Hematopoietic multipotent progenitor cell treated with erythropoietin and hydrocortisone succinate and interleukin-3 and kit ligand, for 15 days (in vitro differentiated cells): ENCODE measurements at places on chromosomes 2 and 18.

GRCh38 chr2:28465148-28465885 is 30.5 kb upstream of the PLB1 start:
- DNase-seq = no peak

GRCh38 chr18:62069556-62069955 is 117.3 kb downstream of the PIGN start:
- no peak for DNase-seq

DNA sequence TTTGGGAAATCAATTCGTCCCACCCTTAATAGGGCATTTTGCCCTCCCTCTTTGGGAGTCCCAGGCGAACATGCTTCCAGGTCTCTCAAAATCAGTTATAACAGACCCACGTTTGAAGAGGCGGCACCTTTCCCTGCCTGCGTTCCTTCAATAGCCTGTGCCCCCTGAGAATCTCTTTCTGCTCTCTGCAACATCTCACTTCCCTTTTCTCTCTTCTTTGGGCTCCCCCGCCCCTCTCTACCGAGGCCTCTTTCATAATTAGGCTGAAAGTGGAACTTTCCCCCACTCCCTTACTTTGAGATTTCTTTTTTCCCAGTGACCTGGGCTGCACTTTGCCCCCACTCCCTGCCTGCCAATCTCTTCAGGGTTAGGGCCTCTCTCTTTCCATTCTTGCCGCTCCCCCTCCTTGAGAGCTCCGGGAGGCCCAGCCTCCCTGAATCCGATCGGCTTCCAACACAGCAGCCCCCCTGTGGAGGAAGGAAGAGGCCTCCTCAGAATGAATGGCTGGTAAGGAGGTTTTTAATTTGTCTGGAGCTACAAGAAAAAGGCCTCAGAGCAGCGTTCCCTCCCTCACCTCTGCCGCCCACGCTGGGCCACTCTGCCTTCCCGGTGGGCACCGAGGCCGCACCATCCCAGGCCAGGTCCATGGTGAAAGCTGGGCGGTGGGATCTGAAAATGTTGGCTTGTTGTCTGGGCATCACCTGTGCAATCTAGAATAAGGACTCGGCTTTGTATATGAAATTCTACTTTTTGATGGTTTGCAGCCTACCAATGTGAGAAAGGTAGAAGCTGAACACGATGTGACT is 162.6 kb upstream of the SIX3 start:
- DNase-seq = no peak

- DNase-seq = no peak
These were observed 20.7 kb upstream of the CXCR1 start for GRCh38 chr2:218187296-218188015.

- DNase-seq = no peak
These were observed 53.3 kb downstream of the TRAPPC12 start for GRCh38 chr2:3432693-3433338.

DNA sequence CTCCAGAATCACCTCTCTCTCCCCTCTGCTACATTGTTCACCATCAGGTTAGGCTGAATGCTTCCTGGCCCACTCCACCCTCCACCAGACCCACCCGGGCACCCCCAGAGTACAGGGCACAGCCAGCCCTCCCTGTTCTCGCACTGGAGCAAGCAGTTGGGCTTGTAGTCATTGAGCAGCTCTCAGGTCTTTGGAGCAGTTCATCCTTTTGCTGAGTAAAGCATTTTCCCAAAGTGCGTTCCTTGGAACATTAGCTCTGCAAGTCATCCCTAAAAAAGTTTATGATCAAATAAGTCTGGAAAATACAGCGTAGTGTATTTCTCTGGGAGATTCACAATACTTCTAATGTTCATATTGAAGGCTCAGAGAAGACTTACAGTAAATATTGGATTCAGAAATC is 103.5 kb upstream of the DAPL1 start:
- DNase-seq = no peak

DNA sequence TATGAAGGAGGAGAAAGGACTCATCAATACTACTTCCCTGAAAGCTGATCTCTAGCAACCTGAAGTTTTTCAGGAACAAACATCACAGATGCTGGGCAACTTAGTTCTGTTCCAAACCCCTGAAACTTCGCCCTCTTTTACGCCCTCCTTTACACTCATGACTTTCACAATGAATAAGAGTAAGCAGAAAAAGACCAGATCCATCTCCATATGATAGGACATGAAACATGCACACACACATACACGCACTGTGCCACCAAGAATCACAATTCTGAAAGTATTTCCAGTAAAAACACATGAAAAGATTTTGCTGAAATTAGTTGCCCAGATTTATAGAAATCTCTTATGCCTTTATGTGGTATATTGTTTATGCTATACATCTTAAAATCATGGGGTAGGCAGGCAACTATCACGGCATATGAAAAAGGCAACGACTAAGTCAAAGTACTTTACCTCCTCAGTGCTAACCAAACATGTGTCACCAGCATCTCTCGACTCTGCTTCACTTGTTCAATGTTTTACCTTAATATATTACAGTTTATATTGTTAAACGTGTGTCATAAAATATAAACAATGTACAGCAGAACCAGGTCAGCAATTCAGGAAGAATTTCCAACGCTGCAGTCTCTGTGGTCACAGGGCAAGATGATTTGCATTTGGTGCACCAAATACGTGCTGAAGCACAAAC is 47.8 kb downstream of the NHEJ1 start:
- DNase-seq = no peak

- no peak for DNase-seq
These were observed 72.3 kb downstream of the SH3YL1 start for GRCh38 chr2:191311-192190.

- DNase-seq = no peak
These were observed 12.5 kb upstream of the HNRNPLL start for GRCh38 chr2:38615237-38615636.

- DNase-seq = no peak
These were observed 73.1 kb upstream of the NXPH2 start for GRCh38 chr2:138853296-138853695.

GRCh38 chr18:35510076-35510651 is 12.4 kb upstream of the INO80C start:
- no peak for DNase-seq

DNA sequence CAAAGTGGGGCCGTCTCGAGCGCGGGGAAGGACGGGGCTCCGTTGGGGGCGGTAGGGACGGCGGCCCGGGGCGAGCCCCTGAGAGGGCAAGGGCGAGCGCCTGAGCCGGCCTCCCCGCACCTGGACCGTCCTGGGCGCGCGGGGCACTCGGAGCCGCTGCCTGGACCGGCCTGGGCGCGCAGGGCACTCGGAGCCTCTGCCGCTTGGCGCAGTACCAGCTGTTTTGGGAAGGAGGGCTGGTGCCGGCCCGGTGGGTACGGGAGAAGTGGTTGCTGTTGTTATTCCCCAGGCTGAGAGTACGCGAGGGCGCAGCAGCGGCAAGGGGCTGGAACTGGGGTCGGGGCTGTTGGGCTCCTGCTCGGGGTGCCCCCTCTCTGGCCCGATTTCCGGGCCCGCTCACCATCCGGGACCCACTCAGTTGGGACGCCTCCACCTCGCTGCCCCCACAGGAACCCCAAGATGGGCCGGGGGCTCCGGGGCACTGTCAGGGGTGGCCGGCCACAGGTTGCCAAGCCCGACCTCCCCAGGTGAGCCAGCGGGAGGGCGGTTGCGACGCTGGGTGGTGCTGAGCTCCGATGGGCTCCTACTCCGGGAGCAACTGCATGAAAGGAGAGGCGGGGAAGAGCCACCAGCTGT is 579 bp downstream of the ARHGEF4 start:
- DNase-seq = no peak

GRCh38 chr18:25047983-25048382 is 304.0 kb downstream of the ZNF521 start:
- DNase-seq = no peak

- DNase-seq = no peak
These were observed 91.7 kb upstream of the TRIB2 start for GRCh38 chr2:12624905-12625598.

- DNase-seq = peak; percentile 87
These were observed 10.4 kb upstream of the MAP3K2 start for GRCh38 chr2:127398239-127398590.

- no peak for DNase-seq
These were observed 19.8 kb upstream of the MARCHF4 start for GRCh38 chr2:216392018-216392562.

DNA sequence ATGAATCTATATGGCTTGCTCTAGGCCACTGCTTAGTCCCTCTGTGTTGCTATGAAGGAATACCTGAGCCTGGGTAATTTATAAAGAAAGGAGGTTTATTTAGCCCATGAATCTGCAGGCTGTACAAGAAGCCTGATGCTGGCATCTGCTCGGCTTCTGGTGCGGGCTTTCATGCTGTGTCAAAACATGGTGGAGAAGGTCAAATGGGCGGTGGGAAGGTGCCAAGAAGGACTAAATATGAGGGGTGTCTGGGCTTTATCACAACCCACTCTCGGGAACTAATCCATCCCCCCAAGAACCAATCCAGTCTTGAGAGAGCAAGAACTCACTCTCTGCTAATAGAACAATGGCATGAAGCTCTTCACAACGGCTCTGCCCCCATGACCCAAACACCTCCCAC is 481.6 kb downstream of the EIPR1 start:
- DNase-seq = no peak
